ENCODE measurements at places on chromosomes 4 and X.
A peak's percentile ranks its signal among the peaks of the same experiment; 100 is the strongest.

- DNase-seq: no peak
Observed at GRCh38 chrX:154408659-154409221, 314 bp downstream of the DNASE1L1 start.

- no peak for DNase-seq
Observed at GRCh38 chr4:163143532-163143931, 23.2 kb downstream of the NAF1 start.

DNA sequence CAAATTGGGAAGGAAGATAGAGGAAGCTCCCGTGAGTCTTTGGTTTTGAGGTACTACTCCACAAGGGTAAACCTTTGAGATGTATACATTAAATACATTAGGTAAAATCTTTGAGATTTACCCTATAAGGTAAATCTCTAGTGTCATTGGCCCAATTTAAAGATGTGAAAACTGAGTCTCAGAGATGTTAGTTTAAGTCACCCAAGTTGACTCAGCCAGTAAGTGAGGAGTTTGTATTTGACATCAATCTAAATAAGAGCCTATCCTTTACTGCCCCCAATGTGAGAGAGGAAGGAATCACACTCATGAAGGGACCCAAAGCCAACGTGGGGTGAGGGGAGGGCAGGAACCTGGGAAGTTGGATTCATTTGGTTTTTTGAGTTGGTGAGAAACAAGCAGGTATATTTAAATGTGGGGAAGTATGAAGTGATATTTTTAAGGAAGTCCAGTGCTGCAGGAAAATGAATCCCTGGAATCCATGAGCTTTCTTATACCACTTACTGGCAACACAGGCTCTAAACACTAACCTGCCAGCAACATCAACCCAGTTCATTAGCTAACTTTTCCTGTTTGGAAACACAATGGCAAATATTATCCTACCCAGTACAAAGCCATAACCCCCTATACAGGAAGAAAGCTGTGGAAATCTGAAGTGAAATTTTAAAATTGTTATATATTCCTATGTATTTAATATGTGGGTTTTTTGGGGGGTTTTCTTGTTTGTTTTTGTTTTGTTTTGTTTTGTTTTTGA lies 55.3 kb downstream of the PALLD start:
- no peak for DNase-seq

DNA sequence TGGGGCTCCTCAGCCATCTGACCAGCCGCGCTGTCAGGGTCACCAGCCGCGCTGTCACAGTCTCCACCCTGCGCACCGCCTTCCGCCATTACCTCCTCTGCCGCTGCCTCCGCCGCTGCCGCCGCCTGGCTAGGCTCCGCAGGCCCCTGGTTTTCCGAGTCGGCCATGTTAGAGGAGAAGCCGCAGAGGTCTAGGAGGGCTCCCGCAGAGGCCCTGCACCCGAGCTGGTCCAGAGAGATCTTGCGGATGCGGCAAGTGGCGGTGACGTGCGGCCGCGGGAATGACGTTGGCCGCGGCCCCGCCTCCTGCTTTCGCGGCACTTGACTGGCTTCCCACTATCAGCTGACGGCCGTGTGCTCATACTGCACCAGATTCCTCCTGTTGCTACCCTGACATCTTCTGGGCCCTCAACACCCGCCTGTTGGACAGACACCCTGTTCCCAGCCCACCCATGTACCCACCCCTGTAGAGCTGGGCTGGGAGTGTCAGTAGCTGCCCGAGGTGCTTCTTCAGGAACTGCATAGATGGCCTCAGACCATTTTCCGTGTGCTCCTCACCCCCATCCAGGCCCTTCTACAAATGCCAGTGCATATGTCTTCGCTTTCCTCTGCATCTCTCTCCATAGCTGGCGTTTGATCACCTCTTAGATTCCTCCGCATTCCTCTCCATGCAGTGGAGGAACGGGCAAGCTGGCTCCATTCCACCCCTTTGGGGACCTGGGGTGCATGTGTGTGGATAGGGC lies at the start of gene NAP1L5:
Gene NAP1L5, minus strand, starts transcription at position 242 of the 742 bp plus-strand sequence. Its CDS starts 75 bp downstream, at position 167.
- DNase-seq: peak; percentile 21

GRCh38 chr4:6662591-6662990 lies 22.1 kb downstream of the MRFAP1 start:
- DNase-seq: no peak

DNA sequence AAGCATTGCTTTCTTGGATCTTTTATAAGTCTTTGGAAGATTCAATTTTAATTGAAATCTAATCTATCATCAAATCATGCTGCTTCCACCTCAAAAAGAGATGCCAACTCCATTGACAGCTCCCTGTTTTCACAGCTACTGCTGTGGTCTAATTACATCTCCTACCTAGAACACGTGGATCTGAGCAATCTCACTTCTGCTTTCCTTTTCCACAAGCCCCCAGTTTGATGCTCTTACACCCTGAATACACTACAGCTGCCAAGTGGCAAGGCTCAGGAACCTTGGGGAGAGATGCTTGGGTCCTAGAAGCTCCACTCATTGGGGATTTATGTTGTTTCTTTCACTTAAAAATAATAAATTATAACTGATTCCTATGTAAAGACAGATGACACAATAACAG lies 172.0 kb downstream of the CFAP299 start:
- DNase-seq: no peak

DNA sequence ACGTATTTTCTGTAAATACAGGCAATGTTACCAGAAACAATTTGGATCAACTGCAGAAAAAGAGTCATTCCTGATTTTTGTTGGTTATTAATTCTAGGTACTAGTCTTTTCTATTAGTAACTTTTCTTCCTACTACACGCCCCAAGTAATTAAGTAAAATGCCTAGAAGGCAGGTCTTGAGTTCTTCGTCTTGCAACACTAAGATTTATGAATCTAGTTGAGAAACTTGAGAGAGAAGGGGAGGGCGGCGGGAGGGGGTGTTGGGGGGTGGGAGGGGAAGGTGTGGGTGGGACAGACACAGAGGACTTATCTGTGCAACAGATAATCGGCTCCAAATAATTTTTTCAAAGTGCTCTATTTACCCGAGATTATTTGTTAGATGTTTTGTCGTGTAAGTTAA lies 3.0 kb downstream of the RAP2C start:
- no peak for DNase-seq

- no peak for DNase-seq
Observed at GRCh38 chrX:14076639-14077038, 46.9 kb upstream of the GEMIN8 start.

DNA sequence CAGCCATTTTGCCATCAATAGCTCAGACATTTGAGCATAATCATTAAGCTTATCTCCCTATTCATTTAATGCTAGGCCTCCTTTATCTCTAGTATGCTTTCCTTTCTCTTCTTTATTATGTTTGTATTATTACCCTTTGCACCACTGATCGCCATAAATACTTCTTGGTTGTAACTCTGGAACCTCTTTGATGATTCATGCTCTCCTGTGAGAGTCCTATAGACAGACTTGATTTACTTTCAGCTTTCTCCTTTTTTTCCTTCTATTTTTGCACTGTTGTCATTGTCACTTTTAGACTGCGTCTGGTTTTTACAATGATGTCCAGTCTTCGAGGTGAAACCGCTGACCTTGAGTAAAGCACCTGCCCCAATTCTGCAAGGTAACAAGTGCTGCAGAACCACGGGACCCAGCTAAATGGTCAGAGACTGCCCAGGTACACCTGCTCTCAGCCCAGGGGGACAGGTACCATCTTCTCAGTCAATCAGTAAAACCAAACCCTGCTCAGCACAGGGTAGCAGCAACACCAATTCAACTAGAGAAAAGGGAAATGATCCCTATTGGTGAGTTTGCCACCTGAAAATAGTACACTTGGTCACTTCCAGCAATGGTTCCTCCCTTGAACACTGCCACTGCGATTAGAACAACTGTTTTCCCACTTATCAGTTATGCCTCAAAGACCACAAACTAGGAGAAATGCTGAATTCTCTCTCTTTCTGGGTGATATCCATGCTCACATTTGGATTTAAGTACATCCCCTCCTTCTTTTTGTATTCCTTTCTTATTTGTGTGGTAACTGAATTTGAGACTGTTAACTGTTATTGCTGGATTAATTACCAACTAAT lies 125.1 kb downstream of the MAML3 start:
- DNase-seq: no peak

GRCh38 chrX:69192603-69193002 lies 27.4 kb upstream of the PJA1 start:
- DNase-seq: no peak

GRCh38 chr4:3262208-3263052 lies 13.5 kb downstream of the MSANTD1 start:
- no peak for DNase-seq

DNA sequence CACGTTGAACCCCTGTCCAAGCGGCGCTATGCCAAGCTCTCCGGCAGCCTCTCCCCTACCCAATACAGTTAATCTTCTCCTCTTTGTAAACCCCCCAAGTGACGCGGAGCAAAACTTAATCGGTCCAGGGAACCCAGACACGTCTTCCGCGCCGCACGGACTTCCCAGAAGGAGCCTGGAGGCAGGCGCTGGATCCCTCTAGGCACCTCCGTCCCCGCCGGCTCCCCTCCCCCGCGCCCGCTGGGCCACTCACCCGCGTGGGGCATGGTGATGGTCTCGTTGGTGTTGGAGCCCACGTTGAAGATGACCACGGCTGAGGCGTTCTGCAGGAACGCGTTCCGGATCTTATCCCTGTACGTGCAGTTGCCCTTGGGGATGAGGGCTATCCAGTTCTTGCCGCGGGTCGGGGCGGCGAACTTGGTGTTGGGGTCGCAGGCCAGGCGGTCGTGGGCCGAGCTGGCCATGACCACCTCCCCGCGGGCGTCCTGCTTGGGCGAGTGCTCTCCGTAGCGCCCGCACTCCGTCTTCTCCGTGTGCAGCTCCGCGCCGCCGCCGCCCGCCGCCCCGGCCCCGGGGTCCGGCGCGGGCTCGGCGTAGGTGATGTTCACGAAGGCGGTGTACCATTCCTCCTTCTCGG lies 1.1 kb downstream of the RNF150 start:
- no peak for DNase-seq

GRCh38 chr4:80576796-80577195 lies 241.3 kb downstream of the CFAP299 start:
- no peak for DNase-seq

DNA sequence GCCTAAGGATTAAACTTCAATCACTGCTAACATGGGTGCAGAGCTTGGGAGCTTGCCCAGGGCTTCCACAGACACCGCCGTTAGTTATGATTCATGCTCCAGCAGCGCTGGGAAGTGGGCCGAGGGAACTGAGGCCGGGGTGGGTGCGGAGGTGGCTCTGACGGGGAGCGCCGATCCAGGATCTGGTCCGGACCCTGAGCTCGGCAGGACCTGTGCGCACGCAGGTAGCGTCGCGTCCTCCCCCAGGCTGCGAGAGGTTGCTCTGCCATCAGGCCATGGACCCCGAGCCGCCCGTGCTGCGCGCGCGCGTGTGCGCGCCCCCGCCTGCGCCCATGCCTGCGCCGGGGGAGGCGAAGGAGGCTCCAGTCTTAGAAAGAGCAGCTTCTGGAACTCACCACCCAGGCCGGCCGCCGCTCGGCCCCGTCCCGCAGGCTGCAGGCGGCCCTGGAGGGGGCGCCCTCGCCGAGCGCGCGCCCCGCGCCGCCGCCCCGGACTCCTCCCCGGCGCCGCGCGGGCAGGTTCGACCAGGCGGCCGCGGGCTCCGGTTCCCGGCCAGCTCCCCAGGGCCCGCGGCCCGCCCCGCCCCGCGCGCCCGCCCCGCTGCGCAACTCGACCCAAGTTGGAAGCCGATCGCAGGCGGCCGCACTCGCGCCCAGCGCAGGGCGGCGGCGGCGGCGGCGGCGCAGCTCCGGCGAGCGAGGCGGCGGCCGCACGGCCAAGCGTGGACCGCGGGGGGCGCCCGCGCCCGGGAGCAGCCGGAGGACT lies 732 bp upstream of the ADRA2C start:
- DNase-seq: no peak

- no peak for DNase-seq
Observed at GRCh38 chrX:19863212-19863856, 24.1 kb downstream of the SH3KBP1 start.

DNA sequence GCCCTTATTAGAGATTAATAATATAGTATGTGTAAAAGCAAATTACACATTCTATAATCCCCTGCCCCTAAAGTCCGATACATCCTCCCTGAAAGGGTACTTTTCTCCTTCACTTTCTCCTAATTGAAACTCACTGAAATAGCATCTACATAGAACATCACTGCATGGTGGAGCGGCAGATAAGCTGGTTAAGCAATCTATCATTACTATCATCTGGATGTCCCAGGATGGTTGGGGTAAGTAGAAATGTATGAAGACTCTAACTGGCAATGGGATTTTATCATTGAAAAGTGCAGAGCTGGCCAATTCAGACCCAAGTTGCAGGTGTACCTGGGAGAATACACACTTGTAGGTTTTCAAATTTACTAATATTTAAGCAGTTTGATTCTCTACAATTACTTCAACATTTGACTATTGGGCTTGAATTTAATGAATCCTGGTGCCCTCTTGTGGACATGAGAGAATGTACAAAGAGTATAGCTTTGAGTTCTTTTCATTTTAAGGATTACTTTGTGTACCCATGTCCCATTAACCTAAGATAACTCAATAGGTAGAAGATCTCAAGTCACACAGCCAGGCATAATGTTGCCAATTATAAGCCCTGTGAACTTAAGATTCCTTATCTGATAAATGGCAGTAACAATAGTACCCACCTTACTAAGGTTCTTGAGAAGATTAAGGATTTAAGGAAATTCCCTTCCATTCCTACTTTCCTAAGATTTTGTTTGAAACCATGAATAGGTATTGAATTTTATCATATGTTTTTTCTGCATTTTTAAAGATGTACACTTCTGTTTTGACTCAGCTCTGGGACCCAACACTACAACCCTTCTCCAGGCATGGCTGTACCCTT lies 69.8 kb downstream of the SHROOM3 start:
- DNase-seq: no peak

DNA sequence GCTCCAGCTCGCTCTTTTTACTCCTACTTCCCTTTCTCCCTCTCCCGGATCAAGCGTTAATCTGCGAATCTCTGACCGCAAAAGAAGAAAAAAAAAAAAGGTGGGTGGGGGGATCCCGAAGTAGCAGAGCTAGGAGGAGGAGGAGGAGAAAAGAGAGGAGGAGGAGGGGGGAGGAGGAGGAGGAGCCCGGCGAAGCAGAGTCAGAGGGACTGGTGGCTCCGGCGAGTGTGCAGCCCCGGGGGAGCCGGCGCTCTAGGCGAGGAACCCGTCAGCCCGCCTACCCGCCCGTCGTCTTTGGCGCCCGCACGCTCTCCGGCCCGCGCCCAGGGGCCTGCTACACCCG lies at the start of gene NHSL2:
Gene NHSL2, plus strand, starts transcription at position 203 of the 343 bp plus-strand sequence.
- DNase-seq: no peak

DNA sequence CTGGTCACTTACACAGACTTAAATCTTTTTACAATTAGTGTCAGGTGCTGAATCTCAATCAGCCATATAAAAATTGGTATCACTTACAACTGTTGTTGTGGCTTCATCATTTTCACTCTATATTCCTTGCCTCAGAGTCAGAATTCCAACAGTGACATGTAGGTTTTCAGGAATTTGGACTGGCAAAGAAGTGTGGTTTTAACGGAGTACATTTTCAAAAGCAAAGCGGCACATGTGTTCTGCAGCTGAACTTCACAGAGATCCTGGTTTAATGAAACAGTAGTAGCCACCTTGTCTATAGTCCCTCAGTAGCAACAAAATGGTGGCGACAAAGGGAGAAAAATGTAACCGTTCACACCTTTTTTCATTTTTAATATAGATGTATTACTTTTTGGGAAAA lies 486.6 kb downstream of the FAT4 start:
- DNase-seq: no peak

Measured in stimulated activated CD4-positive, alpha-beta T cell treated with anti-CD3 and anti-CD28 coated beads, TNF-alpha, amount 100 ng/mL, for 1 hour (primary cell).